ENCODE measurements at places on chromosomes 5 and 9.

DNA sequence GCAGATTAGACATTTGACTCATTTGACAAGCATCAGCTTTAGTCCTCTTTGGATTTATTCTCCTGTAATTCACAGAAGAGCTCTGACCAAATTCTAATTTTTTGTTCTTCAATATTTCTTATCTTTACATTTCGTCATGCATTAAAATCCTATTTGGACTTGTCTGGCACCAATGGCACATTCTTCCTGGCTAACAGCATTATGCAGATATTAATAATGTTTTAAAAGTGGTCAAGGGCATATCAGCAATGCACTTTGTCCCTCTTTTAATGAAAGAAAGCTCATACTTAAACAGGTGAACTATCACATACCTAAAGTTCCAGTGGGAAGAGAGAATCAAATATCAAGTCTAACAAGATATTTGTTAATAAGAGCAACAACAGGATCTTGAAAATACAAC, 270.4 kb downstream of the ARL15 start:
- DNase-seq = no peak

GRCh38 chr9:115855458-115856133, 298.0 kb upstream of the PAPPA start:
- DNase-seq = no peak

- DNase-seq = no peak
Measured at GRCh38 chr5:60611099-60611740, 88.7 kb downstream of the DEPDC1B start.

- no peak for DNase-seq
Measured at GRCh38 chr5:1321576-1321975, 23.3 kb downstream of the CLPTM1L start.

DNA sequence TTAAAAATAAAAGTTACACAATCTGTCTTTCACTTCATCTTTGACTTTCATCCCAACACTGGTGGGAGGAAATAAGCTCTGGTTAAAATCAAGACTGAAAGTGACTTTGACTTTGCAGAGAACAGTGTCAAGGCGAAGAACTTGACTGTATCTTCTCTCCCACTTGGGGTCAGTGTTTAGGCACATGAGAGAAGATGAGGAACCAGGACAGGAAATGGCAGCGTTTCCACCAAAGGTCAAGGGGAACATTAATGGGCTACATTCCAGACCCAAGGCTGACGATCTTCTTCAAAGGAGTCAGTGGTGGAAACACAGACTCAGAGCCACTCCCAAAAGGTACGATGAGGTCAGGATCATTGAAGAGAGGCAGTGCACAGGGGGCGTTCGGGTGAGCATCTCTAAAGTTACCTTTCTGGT, 409.5 kb downstream of the ARHGEF28 start:
- no peak for DNase-seq

DNA sequence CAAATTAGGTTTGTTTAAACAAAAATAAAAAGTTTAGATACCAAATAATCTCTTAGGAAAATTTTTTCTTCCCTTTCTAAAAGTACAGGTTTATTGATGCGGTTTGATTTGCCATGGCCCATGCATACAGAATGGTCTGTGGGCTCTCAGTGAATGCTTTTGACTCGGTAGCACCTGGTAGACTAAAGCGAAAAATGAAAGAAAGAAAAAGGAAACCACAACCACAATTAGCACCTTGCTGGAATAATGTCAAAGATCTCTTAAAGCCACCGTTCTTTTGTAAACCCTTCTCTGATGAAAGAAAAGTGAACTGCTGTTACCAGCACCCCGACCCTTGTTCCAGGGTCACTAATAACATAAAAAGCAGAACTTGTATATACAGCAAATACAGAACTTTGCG, 157.9 kb downstream of the NFIB start:
- DNase-seq = no peak

DNA sequence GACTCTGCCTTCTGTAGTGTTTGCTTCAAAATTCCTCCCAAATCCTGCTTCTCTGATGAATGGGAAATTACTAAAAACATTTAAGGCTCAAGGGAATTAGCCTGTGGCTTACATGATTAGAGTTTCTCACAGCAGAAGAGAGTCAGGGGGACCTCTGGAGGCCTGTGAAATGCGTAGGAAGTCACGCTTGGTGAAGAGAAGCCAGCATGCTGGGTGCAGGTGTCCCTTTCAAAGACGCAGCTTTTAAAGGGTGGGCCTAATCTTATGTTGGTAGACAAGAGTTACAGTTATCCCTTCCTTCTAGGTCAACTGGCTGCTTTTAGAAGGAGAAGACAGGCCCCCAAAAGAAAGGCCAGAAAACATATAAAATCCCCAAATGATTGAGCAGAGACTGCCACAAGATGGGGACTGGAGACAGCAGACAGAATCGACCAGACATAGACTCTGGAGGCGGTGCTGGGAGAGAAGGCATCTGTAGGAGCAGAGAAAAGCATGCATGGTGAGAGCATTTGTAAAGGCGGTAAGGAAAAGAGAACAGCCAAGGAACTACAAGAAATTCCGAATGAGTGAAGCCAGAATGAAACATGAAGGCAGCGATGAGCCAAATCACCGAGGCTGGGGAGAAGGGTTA, 42.3 kb downstream of the B4GALT1 start:
- DNase-seq = no peak

GRCh38 chr5:6510132-6510531, 61.5 kb downstream of the UBE2QL1 start:
- DNase-seq = no peak

All from activated CD8-positive, alpha-beta memory T cell treated with anti-CD3 and anti-CD28 coated beads for 1 hour (primary cell).